ENCODE measurements at places on chromosomes 2 and 18.

DNA sequence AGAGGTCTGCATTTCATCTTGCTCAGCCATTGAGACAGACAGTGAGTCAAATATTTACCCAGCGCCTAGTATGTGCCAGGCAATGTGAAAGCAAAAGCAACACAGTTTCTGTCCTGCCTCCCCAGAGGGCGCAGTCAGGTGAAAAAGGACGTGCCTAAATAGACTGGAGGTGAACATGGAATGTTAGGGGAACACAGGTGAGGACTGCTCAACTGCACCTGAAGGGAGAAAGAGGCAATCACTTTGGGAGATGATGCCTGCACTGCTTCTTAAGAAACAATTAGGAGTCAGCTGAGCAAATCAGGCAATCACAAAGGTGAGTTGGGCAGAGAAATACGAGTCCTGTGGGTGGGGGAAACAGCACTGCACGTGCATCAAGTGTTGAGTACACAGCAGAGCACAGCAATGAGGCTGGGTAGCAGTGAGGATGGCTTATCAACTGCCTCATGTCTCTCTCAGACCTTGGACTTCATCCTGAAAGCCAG is 218.3 kb upstream of the SMAD7 start:
- DNase-seq, result peak; percentile 5

- no peak for DNase-seq
Measured at GRCh38 chr2:17413036-17413435, 105.2 kb downstream of the RAD51AP2 start.

GRCh38 chr18:63994783-63995399 is 25.0 kb downstream of the SERPINB8 start:
- DNase-seq, result peak; percentile 9

DNA sequence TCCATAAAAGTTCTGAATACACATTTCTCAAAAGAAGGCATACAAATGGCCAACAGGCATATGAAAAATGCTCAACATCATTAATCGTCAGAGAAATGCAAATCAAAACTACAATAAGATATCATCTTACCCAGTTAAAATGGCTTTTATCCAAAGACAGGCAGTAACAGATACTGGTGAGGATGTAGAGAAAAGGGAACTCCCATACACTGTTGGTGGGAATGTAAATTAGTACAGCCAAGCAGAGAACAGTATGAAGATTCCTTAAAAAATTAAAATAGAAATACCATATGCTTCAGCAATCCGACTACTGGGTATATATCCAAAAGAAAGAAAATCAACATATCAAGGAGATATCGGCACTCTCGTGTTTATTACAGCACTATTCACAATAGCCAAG is 1312.5 kb downstream of the DSC3 start:
- no peak for DNase-seq

- DNase-seq, result no peak
Measured at GRCh38 chr18:76977108-76977621, 154.8 kb downstream of the ZNF236 start.

GRCh38 chr2:208531361-208531760 is 124.8 kb downstream of the PTH2R start:
- DNase-seq, result no peak

DNA sequence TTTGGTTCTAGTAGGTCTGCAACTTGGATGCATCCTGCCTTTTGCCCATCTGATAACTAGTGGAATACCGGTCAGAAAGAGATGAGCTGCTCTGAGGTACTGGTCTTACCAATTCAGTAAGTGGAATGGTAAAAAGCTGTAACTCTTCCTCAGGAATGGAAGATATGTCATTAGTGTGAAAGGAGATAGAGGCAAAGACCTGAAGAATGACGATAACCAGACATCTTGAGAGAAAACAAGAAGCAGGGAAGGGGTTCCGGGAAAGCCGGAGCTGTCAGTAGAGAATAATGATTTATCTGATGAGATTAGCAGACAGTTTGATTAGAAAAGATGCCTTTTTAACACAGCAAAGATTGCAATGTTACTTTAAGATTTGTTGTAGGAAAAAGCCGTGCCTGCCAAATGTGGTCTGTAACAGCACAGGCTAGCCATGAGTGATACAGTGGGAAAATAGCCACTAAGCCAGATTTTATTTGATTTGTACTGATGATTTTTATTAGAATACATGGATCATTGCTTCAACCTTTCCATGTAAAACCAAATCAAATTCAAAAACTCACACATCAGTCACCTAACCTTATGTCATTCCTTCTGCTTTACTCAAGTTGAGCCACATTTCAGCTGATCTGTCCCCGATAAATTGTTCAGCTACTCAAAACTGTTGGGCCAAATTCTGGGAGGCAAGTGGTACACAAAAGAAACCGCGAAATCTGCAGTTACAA is 110.0 kb downstream of the TCF4 start:
- no peak for DNase-seq

- DNase-seq, result no peak
Measured at GRCh38 chr18:56900195-56901094, 246.4 kb upstream of the BOD1L2 start.

DNA sequence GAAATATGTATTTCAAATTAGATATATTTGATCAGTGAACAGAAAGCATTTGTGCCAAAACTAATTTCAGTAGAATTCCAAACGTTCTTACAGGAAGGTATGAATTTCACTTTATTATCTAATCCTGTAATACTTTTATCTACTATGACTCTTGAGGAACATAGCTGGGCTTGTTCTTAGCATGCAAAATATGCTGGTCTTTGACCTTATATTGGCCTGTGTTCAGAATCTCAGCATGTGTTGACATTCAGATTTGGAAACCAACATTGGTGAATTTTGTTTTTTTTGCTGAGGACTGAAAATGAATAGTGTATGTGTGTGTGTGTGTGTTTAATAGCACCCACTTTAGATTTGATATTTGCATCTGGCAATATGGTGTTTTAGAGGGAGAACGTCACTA is 112.2 kb downstream of the MEIS1 start:
- no peak for DNase-seq

DNA sequence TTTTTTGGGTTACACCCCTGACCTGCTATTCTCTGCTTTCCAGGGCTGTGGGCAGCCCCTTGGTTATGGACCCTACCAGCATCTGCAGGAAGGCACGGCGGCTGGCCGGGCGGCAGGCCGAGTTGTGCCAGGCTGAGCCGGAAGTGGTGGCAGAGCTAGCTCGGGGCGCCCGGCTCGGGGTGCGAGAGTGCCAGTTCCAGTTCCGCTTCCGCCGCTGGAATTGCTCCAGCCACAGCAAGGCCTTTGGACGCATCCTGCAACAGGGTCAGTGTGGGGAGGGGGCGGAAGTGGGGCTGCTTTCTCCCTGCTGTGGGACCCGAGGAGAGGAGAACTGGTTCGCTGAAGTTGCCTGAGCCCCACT is 9.7 kb upstream of the WNT10A start:
- DNase-seq, result no peak

DNA sequence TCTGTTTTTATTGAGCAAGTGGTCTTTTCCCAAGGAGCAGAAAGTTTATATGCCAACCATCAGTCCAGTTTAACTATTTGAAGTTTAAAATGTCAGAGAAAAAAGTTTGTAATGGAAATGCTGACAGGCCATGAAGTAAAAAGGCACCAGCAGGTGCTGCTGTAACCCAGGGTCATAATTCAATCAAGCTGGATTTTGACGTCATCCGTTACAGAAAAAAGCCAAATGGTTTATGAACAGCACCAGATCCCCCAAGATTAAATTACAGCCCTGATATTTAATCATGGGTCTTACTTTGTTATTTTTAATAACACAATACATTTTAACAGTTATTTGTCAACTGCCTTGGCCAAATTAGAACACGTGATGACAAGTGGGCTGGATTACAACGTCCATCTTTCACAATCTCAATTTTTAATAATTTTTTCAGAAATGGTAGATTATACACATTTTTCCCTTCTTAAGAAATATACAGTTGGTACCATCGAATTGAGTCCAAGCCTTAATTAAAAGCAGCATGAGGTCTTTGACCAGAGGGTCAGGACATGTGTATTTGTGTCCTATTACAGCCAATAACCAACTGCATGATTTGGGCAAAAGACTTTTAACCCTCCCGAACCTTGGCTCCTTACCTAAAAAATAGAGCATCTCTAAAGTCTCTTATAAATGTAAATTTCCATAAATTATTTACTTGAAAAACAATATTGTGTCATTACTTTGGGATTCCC is 10.0 kb downstream of the TCF4 start:
- no peak for DNase-seq

- DNase-seq, result no peak
Measured at GRCh38 chr2:186442885-186443284, 43.2 kb upstream of the ZC3H15 start.

DNA sequence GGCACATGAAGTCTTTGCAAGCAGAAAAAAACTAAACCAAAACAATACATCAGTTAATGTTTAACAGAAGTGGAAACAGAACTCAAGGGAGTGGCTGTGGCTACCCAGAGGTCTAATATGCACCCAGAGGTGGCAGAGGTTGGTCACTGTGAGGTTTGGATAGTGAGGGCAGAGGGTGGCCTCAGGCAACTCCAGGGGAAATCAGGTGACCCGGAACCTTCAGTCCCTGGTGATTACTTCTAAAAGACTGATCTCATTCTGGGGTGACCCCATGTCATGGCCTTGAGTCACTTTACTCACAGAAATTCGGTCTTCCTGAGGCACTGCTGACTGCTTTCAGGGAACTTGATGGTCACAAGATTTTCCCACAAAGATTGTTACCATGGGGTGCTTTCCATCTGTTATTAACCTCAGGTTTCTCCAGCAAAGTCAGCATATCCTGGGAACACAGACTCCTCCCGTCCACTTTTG is 99.4 kb downstream of the TMEM17 start:
- no peak for DNase-seq

GRCh38 chr2:43798300-43798699 is 24.5 kb downstream of the DYNC2LI1 start:
- DNase-seq, result no peak

DNA sequence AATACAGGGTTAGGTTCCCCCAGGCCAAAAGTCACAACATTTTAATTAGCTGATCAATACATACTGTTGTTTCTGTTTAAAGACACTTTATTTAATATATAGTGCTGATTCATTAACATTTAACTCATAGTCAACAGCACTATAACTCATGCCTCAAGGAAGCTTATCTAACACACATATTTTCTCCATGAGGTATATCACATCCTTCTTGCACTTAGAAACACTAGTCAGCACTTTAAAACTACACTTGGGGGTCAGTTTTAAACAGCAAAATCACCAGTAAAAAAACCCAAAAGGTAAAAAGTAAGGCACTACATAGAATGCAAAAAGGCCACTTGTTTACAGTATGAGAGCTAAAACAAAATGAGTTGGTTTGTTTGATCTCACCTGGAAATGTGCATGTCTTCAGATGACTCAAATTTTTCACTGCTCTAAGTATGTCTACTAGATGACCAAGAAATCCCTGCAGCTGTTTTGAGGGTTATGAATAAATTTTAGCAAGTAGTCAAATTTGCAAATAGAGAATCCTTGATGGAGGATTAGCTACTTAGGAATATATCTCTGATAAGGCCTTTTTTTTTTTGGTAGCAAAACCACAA is 54.1 kb upstream of the EPB41L5 start:
- DNase-seq, result no peak

GRCh38 chr2:197007716-197008628 is 81.5 kb upstream of the PGAP1 start:
- no peak for DNase-seq

GRCh38 chr2:135954020-135954601 is 31.3 kb downstream of the DARS1 start:
- no peak for DNase-seq

- DNase-seq, result no peak
Measured at GRCh38 chr18:2441544-2441943, 129.8 kb downstream of the METTL4 start.

DNA sequence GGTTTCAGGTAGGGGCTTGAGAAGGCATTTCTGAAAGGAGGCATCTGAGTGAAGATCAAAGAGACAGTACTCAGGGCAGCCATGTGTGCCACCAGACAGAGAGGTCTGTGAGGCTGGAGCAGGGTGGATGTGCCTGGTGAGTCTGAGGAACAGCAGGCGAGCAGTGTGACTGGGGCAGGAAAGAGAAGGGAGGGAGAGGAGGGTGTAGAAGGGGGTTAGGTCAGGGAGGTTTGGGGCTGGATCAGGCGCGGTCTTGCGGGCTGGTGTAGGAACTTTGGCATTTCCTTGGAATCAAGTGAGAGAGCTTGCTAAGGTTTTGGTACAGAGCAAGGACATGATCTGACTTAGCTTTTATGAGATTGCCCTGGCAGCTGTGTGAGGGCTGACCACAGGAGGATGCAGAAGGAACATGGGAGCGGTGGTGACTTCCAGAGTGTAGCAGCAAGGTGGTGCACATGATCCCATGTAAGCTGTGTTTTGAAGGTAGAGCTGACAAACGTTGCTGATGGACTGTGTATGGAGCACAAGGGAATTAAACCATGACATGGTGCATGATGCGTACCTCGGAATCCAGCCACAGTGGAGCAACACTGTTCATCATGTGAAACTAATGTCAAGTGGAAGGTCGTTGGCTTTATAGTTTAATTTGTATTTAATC is 13.9 kb downstream of the RAB31 start:
- DNase-seq, result no peak

DNA sequence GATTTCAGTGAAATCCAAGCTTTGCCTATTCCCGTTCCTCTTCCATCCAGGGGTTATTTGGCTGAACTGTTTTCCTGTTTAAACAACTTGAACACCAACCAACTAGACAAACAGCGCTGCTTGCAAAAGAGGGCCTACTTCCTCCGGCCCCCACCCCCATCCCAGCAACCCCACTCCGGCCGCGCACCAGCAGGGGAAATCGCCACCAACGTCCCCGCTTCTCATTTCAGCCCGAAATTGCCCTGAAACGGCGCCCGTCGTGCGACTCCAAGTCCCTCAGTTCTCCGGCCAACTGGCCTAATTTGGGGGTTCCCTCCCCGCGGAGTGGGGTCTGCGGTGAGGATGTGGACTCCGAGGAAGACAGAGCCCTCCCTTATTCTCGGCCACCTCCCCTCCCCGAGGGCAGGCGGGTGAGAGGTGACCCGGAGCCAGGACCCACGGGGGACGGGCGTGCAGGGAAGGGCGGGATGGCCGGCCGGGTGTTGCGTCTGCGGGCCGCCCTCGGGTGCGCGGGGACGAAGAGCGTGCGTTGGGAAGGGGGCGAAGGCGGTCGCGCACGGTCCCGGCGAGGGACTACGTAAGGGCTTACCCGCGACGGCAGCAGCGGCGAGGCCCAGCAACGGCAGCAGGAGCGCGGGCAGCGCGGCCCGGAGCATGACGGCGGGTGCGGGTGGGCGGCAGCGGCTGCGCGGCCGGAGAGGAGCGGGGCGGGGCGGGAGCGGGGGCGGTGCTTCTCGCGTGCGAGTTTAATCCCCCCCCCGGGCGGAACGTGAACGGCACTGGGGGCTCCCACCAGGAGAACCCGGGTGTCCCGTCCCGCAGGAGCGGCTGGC is at the start of gene CD302:
Gene CD302 (minus strand): TSS at position 666 of the 833 bp plus-strand sequence. CDS start 10 bp downstream, at position 656.
- peak; percentile 55 for DNase-seq

GRCh38 chr2:71711133-71711855 is 257.9 kb downstream of the DYSF start:
- DNase-seq, result no peak

- no peak for DNase-seq
Measured at GRCh38 chr18:25335676-25336075, 16.3 kb downstream of the ZNF521 start.

GRCh38 chr2:127024769-127025358 is 82.1 kb downstream of the BIN1 start:
- DNase-seq, result no peak

Measured in activated naive CD8-positive, alpha-beta T cell treated with anti-CD3 and anti-CD28 coated beads for 36 hours (primary cell).